ENCODE measurements at places on chromosomes 4 and X.
A peak's percentile ranks its signal among the peaks of the same experiment; 100 is the strongest.

DNA sequence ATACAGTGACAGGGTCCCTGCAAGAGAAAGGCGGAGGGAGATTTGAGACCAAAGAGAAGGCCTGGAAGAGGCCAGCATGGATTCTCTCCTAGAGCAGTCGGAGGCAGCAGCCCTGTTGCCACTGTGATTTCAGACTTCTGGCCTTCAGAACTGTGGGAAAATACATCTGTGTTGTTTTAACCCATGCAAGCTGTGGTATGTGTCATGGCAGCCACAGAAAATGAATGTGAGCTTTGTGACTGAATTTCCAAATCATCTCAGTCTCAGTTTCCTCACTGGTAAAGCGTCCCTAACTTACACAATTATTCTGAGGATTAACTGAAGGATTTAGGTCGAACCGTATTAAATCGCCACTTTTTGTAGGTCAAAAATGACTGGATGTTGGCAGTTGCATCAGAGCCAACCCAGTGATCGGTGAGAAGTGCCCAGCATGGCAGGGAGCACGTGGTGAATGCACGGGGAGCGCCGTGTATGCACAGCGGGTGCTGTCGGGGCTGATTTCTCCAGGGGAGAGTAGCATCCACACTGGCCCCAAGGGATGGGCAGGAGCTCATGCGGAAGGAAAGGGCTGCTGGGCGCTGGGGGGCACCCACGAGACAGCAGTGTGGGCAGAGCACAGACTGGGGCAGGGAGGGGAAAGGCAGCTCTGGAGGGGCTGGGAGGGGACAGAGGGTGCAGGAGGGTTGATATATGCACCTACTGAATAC is 23.8 kb upstream of the NSG1 start:
- no peak for DNase-seq

DNA sequence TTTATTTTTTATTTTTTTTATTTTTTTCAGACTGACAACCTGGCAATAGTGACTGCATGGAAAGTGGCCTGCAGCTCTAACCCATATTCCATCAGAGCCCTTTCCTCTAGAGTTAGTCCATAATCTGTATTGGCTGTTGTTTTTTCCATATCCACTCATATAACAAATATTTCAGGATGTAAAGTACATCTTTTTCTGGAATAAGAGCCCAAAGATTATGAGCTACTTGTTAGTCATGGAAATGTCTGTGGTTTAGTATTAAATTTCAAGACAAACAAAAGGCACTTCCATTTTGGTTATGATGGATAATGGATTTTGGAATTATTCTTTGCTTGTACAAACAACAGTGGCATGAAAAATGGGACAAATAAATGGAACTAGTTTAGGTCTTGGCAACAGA is 296.0 kb upstream of the HS3ST1 start:
- no peak for DNase-seq

GRCh38 chr4:159736411-159736810 is 633.5 kb downstream of the RAPGEF2 start:
- DNase-seq, result no peak

- no peak for DNase-seq
Observed at GRCh38 chr4:188194421-188194820, 55.2 kb downstream of the TRIML1 start.

DNA sequence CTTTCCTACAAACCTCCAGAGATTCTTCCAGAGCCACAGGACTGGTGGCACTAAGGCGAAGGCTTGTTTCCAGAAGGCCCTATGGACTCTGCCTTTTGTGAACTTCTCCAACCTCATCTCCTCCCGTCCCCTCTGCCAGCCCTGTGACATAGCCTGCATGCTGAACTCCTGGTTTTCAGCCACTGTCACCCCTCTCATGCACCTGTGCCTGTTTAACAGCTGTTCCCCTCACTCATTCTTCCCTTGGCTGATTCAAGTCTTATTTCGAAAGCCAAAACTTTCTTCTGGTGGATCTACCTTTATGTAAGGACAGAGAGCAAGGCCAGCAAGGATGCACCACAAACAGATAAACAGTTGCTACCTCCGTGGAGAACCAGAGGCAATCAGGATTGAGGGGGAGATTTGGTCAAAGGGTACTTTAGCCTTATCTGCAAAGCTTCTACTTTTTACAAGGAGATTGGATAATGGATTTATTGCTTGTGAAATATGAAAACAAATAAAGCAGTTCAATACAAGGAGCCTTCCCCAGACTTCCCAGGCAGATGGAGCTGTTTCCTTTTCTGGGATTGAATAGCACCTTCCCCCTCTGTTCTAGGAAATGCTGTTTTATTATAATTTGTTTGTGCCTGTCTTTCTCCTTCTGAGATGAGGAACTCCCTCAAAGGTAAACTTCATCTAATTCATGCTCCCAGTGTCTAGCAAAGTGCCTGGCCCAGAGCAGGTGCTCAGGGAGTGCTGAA is 5.7 kb downstream of the CITED1 start:
- DNase-seq, result no peak

- no peak for DNase-seq
Observed at GRCh38 chr4:26402458-26402857, 81.6 kb downstream of the RBPJ start.

- no peak for DNase-seq
Observed at GRCh38 chrX:135431886-135432285, 10.1 kb downstream of the SMIM10L2A start.

GRCh38 chr4:7970361-7970946 is 30.8 kb upstream of the AFAP1 start:
- DNase-seq, result no peak

DNA sequence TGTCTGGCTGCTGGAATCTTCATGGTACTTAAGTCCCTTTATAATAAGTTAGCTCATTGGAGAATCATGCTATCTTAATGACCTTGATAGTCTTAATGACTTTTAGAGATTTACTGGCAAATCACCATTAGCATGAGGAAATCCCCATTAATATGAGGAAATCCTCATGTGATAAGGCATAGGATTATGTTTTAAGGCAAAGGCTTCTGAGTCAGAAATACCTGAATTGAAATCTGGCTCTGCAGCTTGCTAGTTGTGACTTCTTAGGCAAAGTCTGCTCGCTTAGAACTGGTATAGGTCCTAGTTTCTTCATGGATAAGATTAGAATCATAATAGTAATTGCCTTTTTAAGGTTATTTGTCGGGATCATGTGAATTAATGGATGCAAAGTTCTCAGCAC is 190.2 kb upstream of the BANK1 start:
- DNase-seq, result no peak

DNA sequence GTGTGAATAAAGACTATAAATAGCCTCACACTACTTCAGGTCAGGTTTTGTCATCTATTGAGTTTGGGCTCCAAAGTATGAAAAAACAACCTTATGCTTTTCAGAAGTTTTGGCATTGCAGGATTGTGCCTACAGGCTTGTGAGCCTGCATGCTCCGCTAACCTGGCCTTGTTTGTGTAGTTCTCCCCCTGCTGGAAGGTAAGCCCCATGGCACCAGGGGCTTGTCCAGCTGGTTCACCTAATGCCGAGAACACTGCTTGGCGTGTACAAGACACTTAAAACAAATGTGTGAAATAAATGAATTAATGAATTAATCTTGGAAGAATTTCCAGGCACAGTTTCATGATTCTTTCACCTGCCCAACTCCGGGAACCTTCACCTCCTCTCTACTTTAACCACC is 1.8 kb upstream of the HSD17B10 start:
- DNase-seq, result peak; percentile 28

GRCh38 chrX:97224148-97224547 is 340.4 kb downstream of the RPA4 start:
- no peak for DNase-seq
